GM23248 (cell line): ENCODE measurements at places on chromosomes 5 and 9.

- no peak for DNase-seq
These were observed 66.5 kb downstream of the PRDM6 start for GRCh38 chr5:123155446-123155960.

GRCh38 chr5:83220331-83220730, 143.0 kb downstream of the XRCC4 start:
- peak; percentile 0 for DNase-seq

- peak; percentile 36 for DNase-seq
These were observed 199.1 kb upstream of the ZNF618 start for GRCh38 chr9:113677057-113677456.

DNA sequence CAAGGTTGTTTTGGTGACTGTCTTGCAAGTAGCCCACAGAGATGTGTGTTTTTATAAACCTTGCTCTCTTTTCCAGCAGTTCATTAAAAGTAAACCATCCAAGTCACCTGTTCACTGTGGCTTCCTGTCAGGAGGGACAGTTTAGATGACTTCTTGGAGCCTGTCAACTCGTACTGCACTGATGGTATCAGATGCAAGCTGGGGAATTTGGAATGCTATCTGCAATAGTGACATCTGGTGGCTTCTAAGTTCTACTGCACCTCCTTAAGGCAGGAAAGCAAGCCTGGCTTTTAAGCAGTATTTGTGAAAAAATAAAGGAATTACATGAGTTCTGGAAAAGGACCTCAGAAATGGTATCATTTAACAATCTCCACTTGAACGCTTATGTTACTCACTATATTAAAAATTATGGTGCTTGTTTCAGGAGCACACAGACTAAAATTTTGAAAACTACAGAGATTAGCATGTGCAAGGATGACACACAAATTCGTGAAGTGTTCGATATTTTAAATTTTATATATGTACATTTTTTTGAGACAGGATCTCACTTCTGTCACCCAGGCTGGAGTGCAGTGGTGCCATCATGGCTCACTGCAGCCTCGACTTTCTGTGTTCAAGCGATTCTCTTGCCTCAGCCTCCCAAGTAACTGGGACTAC, 164.0 kb downstream of the TTC39B start:
- peak; percentile 77 for DNase-seq

DNA sequence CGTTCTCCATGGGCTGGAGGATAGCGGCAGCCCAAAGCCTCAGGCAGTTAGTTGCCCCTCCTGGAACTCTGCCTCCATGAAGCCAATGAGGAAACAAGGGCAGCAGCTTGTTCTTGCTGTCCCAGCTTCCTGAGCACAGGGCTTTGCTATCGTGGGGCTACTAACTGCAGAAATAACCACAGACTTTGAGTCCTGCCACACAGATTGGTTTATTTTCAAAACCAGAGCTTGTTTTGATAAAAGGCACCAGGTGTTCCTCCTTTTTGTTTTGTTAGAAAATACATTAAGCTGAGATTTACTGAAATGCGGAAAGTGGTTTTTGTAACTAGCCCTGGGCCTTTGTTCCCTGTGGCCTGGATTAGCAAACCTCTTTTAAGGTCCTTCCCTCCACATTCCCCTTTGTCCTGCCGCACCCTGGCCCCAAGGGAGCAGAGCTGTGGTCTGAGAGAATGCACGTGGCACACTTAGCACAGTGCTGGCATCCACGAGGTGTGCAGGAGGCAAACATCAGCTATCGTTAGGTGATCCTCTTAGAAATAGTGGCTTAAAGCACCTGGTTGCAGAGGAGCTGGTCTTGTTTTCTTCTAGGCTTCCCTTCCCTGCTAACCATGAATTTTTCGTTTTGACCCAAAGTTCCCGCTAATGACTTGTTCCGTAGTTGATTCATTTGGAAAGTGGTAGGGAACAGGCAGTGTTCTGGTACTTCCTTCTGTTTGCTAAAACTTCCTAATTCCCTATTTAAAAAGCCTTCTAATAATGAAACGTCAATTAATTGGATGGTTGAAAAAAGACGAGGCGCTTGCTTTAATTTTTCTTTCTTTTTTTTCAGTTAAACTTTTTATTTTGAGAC, 21.5 kb downstream of the MVB12B start:
- no peak for DNase-seq
